ENCODE measurements at places on chromosomes 5 and 9. TPM values are rescaled to one million over a fixed set of nuclear protein-coding genes. Genes with fewer than 3 reads are reported as not detected.
A peak's percentile ranks its signal among the peaks of the same experiment; 100 is the strongest.

DNA sequence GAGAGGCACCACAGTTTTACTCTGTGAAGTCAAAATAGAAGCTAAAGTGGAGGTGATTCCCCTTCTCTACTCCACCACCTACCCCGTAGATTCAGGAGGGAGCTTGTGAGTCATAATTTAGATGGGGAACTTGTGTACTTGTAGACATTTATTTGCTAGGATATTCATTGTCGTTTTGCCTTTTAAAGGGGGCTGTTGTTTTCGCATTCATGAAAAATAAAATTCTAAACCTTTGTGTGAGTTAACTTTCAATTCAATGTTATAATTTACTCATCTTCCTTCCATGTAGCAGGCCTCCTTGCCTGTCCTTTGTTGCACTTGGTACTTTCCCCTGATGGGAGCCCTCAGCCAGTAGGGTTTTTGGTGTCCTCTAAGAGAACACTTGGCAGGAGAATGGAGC, 22.0 kb downstream of the SECISBP2 start:
- H3K27ac ChIP-seq: no peak overlapping the region
- no peak for DNase-seq
- no peaks in the 10 kb centered on the region for H3K27me3 ChIP-seq
- H3K4me3 ChIP-seq: no peak overlapping the region
- H3K36me3 ChIP-seq: no peaks in the 10 kb centered on the region

DNA sequence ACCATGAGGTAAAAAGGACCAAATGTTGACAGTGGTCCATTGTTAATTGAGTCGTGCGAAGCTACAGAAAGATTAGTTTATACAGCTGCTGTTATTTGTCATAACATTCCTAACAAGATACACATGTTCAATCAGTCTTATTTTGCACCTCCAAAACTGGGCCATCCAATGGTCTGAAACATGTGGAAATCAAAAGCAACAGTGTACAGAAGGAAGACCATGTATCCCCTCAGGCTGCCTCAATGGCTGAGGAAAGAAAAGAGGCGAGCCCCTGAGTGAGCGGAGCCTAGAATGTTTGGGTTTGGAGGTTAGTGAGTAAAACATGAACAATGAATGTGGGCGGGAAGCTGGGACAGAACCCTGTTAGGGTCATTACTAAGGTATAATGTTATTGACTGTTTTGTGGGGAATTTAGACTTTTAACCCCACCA, 35.6 kb downstream of the NFIB start:
- no peak overlapping the region for H3K4me3 ChIP-seq
- no peaks in the 10 kb centered on the region for H3K36me3 ChIP-seq
- peaks cover 20% of the 10 kb centered on the region for H3K4me1 ChIP-seq
- no peak for DNase-seq

MARCOL gene
- total RNA-seq: not detected

DNA sequence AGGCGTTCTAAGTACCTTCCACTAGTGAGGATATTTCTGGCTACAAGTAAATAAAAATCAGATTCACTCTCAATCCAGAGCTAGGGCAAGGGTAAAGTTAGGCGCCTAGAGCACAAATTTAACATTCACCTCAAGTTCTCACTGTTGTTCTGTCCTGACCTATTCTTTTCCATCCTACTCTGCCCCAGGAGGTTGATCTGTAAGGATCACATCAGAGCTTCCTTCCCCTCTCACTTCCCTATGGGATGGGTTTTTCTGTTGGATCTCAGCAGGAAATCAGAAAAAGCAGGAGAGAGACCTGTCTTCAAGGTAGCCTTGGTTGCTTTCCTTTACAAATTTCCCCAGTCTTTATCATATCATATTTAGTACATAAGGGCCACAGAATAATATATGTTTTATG, 316.7 kb downstream of the GABRG2 start:
- H3K27me3 ChIP-seq: no peaks in the 10 kb centered on the region
- no peak for DNase-seq
- no peak overlapping the region for H3K27ac ChIP-seq
- no peak overlapping the region for H3K4me3 ChIP-seq
- H3K36me3 ChIP-seq: no peaks in the 10 kb centered on the region
- no peaks in the 10 kb centered on the region for H3K4me1 ChIP-seq

GRCh38 chr5:24547132-24547531, 97.6 kb downstream of the CDH10 start:
- no peak for DNase-seq
- H3K27ac ChIP-seq: no peak overlapping the region
- no peaks in the 10 kb centered on the region for H3K4me1 ChIP-seq

GRCh38 chr5:169751490-169751889, 114.4 kb downstream of the DOCK2 start:
- H3K36me3 ChIP-seq: no peaks in the 10 kb centered on the region
- no peaks in the 10 kb centered on the region for H3K4me1 ChIP-seq
- H3K27ac ChIP-seq: no peak overlapping the region
- no peak for DNase-seq

- H3K27me3 ChIP-seq: no peaks in the 10 kb centered on the region
- no peak overlapping the region for H3K4me3 ChIP-seq
- no peaks in the 10 kb centered on the region for H3K36me3 ChIP-seq
- no peak overlapping the region for H3K27ac ChIP-seq
Measured at GRCh38 chr5:126358525-126358924, 64.7 kb upstream of the GRAMD2B start.

DNA sequence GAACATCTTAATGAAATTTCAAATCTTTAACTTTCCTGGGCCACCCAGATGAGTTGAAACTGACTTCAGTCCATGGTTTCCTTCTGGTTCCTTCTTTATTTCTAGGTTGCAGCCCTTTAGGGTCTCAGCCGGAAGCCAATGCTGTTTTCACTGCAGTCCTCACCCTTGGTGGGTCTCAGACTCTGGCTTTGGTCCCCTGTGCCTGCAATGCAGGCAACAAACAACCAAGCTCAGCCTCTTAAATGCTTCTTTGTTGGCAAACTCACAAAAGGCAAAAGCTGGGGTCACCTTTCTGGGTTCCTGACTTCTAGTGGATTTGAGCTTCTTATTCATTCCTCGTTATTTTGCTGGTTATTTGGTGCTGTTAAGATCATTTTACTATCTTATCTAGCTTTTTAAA, 19.3 kb upstream of the APC start:
- no peaks in the 10 kb centered on the region for H3K4me1 ChIP-seq
- H3K27me3 ChIP-seq: no peaks in the 10 kb centered on the region
- no peak overlapping the region for H3K4me3 ChIP-seq
- no peak overlapping the region for H3K27ac ChIP-seq
- no peaks in the 10 kb centered on the region for H3K36me3 ChIP-seq

DNA sequence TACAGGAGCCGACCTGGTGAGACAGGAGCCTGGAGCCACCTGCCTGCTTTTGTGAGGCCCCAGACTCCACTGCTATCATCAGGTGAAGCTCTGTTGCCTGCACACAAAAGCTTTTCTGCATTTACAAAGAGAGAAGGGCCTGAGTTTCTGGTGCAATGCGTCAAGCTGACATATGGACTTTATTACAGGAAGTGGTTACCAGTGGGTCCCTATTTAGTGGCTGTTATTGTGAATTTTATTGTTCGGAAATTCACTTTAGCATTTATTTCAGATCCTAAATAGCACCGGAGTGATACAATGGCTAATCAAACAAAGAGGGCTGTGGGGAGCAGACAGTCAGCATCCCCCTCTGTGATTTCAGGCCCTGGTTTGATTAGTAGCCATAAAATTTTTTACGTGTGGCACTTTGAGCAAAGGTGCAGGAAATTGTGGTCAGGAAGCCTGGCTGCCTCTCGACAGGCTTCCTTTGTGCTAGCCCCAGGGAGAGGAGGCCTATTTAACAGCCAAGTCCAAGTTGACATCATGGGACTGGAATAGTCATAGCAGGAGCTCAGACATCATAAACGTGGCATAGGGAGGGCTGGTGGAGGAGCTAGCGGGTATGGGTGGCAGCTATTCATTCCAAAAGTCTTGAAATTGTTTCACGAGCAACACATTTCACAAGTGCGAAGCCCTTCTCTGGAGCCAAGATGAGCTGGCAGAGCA, 8.4 kb downstream of the TGFBI start:
- DNase-seq: peak; percentile 62
- no peaks in the 10 kb centered on the region for H3K36me3 ChIP-seq
- no peak overlapping the region for H3K4me3 ChIP-seq
- no peaks in the 10 kb centered on the region for H3K27me3 ChIP-seq
- peaks cover 23% of the 10 kb centered on the region for H3K4me1 ChIP-seq

IRGM gene
- total RNA-seq: not detected

NR5A1 gene
- total RNA-seq: not detected

DCP2 gene
- 41.3 TPM for total RNA-seq

DNA sequence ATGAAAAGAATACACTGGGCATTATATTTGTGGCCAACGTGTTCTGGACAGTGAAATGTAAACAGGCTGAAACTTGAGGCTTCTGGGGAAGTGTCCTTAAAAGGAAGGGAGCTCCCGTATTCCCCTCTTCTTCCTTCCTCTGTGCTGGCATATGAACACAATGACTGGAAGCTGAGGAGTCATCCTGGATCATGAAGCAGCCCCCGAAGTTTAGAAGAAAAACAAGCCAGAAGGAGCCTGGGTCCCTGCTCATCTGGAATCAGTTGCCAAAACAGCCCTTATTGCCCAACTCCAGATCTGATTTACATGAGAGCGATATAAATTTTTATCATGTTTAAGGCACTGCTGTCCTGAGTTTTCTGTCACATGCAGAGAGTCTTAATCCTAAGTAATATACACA, 65.4 kb upstream of the SLC1A1 start:
- H3K4me1 ChIP-seq: no peaks in the 10 kb centered on the region
- H3K36me3 ChIP-seq: no peaks in the 10 kb centered on the region
- H3K27ac ChIP-seq: peak overlapping the region; percentile 28
- DNase-seq: no peak
- H3K27me3 ChIP-seq: no peaks in the 10 kb centered on the region
- H3K4me3 ChIP-seq: no peak overlapping the region

GRCh38 chr9:1253064-1253979, 203.2 kb downstream of the DMRT2 start:
- no peaks in the 10 kb centered on the region for H3K4me1 ChIP-seq
- no peak for DNase-seq
- H3K27ac ChIP-seq: no peak overlapping the region
- H3K27me3 ChIP-seq: no peaks in the 10 kb centered on the region
- H3K4me3 ChIP-seq: no peak overlapping the region

MCTP1 gene
- total RNA-seq: 61.1 TPM

Data from Peyer's patch (tissue), 4 donors.